GM12878 (cell line): ENCODE measurements at places on chromosomes 4 and X. TPM values are rescaled to one million over a fixed set of nuclear protein-coding genes. Genes with fewer than 3 reads are reported as not detected.
A peak's percentile ranks its signal among the peaks of the same experiment; 100 is the strongest.

Gene PPEF2
- total RNA-seq: not detected in 2 replicates

Gene MSMO1
- 63.6 and 67.6 TPM in 2 replicates for total RNA-seq

Gene ATOH1
- total RNA-seq: not detected in 2 replicates

Gene CTAG1B
- total RNA-seq: not detected in 2 replicates

Gene RNF150
- 0.03 TPM in 1 of 2 replicates, not detected in the other for total RNA-seq

Gene C4orf54
- not detected in 2 replicates for total RNA-seq

Gene MGARP
- total RNA-seq: not detected in 2 replicates

Gene ARHGAP36
- total RNA-seq: not detected in 2 replicates

Gene SORCS2
- total RNA-seq: 0.03 TPM in 1 of 2 replicates, not detected in the other

Gene GPRASP1
- 0.46 and 0.61 TPM in 2 replicates for total RNA-seq

Gene HMX1
- not detected in 2 replicates for total RNA-seq

Gene YIPF7
- not detected in 2 replicates for total RNA-seq

Gene SPINK2
- not detected in 2 replicates for total RNA-seq

Gene POF1B
- 0.64 and 1.1 TPM in 2 replicates for total RNA-seq

Gene IQCM
- total RNA-seq: not detected in 2 replicates

Gene KLF8
- total RNA-seq: 1.4 and 1.9 TPM in 2 replicates

Gene GEMIN8
- 23.4 and 24.9 TPM in 2 replicates for total RNA-seq

Gene MAGEC2
- total RNA-seq: not detected in 2 replicates

Gene AFF2
- not detected in 2 replicates for total RNA-seq

Gene SPANXA1
- not detected in 2 replicates for total RNA-seq

Gene ZCCHC12
- not detected in 2 replicates for total RNA-seq

Gene SATL1
- not detected in 2 replicates for total RNA-seq

Gene GCNA
- 1.0 and 1.3 TPM in 2 replicates for total RNA-seq

DNA sequence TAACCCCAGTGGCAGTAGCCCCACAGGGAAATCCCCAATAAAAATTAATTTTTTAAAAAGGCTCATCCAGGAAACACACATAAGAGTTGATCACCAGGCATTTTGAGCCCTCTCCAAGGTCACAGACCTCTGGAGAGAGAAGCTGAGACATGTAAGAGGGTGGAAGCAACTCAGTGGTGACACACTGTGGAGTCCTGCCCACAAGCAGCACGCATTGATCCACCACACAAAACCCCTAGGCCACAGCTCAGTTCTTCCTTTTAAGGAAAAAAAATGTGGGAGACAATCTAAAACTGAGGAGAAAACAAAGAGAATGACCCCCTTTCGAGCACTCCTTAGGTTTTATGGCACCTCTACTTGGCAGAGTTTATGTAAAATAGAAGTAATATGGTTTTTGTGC is 71.7 kb upstream of the S100G start:
- no peak for DNase-seq

GRCh38 chr4:163697121-163697520 is 202.6 kb downstream of the TMA16 start:
- DNase-seq: no peak

GRCh38 chr4:141845901-141846300 is 209.5 kb downstream of the IL15 start:
- DNase-seq: no peak

GRCh38 chr4:4486969-4487368 is 54.9 kb downstream of the STX18 start:
- no peak for DNase-seq

GRCh38 chr4:186169945-186170802 is 21.2 kb upstream of the CYP4V2 start:
- no peak for DNase-seq

- no peak for DNase-seq
These were observed 70.9 kb upstream of the FBXW7 start for GRCh38 chr4:152606753-152607152.

DNA sequence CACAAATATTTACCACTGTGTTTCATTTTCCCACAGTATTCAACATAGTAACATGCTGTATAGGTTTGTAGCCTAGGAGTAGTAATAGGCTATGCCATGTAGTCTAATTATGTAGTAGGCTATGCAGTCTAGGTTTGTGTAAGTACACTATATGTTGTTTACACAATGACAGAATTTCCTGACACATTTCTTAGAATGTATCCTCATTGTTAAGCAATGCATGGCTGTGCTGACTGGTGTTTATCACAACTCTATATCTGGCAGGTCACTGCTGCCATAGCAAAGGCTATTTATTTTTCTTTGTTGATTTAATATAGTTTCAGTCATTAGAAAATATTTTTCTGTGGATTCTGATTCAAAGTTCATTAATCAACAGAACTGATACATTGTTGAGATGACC is 108.3 kb upstream of the TEX13A start:
- DNase-seq: no peak

DNA sequence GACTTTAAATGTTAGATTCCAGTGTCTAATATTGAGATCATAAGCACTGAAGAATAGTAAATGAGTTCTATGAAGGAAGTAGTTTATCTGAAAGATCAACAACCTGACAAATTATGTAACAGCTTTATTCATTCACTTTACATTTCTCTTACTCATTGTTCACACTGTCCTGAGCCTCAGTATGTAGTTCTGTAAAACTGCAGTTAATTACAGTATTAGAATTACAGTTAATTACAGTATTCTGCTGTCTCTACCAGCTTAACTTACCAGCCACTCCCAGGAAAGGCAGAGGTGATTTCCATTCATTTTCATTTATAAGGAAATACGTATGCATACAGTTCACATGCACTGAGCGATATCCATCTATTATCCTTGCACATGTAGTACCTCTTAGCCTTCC is 32.7 kb downstream of the NFKB1 start:
- no peak for DNase-seq

DNA sequence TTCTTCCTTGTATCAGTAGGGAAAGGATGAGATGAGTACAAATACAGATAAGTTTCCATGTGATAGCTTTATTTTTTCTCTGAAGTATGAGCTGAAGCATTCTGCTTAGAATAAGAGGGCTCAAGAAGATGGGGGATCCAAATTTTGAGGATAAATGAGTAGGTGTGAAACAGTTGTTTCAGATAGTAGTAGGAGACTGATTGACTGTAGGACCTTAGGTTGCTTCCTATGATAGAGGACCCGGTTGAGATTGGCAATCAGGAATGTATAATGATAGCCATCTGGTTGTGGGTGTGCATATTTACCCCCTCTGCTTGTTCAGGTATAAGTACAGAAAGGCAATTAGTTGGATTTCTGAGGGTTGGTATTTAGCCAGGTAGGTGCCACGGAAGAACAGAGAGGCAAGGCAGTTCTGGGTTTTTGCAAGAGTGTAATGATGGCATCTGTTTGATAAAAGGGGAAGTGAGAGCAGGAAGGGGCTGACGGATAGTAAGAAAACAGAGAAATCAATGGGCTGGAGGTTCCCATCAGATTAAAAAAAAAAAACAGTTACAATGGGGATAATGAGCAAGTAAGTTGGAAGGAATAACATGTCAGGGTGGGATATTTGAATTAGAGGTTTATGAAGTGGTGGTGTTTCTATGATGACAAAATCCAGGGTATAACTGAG is 13.7 kb downstream of the OCRL start:
- DNase-seq: peak; percentile 27

DNA sequence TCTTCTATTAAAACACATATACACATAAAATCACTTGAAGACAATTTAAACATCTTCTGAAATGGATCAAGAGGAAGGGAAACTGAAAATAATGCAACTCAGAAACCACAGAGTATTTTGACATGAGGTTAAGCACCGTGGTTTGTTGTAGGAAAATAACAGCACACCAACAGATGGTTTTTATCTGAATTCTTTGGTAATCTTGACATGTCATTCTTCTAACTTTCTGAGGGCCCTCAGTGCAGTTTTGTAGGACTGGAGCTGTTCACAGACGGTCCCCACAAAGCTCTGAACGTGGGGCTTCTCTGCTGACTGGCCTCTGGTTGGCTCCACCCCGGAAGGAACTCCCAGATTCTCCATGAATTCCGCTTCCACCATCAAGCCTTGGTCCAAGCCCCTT is 16.0 kb upstream of the TLR8 start:
- peak; percentile 87 for DNase-seq

- no peak for DNase-seq
These were observed 99.5 kb downstream of the ZNF827 start for GRCh38 chr4:145839151-145839550.

DNA sequence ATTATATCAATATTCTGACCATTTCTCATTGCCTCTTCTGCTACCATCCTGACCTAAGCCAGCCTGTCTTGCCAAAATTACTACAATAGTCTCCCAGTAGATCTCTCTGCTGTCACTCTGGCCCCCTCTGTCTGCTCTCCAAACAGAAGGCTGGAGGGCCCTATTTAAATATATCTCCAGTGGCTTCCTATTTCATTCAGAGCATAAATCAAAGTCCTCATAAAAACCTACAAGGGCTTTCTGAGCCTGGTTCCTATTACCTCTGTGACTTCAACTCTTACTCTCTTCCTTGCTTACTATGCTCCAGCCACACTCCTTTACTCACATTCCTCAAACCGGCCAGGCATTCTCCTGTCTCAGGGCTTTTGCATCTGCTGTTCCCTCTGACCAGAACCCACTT is 19.0 kb downstream of the IGSF1 start:
- DNase-seq: no peak

DNA sequence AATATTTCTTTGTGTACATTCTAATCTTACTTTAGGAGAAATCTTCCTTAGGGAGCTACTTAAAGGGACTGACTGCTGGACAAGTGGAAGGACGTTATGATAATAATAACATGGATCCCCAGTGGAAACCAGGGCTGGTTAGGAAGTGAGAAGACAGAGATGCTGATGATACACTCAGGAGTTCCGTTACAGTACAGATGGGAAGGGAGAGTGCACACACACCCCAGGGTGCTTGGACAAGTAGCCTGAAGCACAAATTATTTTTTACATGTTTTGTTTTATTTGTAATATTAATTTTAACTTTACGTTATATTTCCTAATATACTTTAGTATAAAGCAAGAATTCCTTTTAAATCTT is 84.1 kb downstream of the BMPR1B start:
- DNase-seq: no peak

- DNase-seq: no peak
These were observed 15.0 kb upstream of the MTNR1A start for GRCh38 chr4:186570193-186570996.

DNA sequence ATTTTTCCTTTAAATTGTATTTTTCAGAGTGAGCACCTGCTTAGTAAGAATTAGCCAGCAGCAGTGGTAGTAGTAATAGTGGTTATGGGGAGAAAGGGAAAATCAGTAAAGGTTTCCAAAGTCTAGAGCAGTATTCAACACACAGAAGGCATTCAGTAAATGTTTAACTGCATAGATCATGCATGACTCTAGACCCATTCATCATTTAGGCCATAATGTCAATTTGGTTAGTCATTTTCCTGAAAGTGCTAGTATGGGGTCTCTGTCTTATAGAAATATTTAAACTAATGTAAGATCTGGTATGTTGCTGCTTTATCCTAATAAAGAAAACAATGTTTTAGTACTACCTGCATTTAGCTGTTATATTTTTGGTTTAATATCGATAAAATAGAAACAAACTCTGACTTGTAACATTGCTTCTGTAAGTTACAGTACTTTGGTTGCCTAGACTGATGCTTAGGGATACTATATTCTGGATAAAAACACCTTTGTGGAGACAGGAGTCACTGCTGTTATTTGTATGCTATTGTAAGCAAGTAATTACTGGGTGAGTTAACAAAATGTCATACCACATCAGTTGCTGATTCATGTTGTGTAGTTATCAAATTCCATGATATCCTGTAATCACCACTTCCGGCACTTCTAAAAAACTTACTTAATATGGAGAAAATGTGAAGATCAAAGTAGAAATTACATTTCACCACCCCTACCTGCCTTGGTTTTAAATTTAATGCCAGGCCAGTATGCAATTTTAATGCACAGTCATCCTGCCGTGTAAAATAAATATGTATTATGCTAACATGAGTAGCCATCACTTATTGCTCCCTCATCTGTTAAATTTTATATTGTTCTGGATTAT is 115.8 kb upstream of the BMPR1B start:
- DNase-seq: no peak

DNA sequence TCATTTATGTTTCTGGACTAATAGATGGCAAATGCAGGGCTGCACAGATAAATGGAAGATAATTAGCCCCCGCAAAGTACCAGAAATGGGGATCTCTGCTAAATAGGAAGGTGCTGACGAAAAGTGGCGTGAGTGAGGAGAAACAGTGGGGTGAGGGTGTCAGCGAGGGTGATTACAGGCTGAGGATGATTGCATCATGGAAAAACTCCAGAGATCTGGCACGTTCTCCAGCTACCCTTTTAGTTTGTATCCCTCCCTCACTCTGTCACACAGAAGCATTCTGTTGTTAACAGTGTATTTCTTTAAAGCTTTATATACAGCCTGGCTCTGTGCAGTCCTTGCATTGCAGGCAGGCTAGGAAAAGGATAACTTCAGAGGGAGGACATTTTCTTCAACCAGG is 309.6 kb upstream of the DDX53 start:
- no peak for DNase-seq

GRCh38 chr4:54256491-54257486 is 27.7 kb downstream of the PDGFRA start:
- no peak for DNase-seq

DNA sequence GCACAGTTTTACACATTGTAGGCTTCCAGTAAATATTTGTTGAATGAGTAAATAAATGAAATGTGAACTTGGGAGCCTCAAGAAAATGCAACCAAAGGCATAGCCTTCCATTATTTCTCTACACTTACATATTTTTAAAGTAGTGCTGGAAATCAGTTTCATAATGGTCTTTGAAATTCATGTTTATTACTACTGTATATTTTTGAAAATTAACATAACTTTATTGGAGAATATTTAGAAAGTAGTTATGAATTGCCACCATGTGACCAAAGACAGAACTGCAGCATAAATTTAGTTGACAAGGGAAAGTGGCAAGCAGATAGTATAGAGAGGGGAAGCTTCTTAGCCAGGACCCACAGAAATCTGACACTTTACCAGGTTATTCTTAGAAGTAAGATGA is 6.4 kb downstream of the TCEAL8 start:
- no peak for DNase-seq

DNA sequence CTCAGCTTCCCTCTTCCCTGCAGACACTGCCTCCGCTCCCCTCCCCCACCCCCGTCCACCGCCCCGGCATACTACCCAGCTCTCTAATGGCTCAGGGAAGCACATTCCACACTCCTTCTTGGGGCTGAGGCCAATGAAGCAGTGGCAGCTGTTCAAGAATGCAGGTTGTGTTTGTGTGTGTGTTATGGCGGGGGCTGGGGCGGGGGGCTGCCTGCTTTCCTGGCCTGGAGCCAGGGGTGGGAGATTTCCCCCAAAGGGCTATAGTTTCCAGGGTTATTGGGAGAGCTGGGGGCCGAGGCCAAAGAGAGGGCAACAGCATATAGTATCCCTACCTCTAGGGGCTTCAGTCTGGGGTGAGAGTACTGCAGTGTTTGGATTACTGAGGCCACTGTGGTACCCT is 149.4 kb downstream of the EFNB1 start:
- no peak for DNase-seq

DNA sequence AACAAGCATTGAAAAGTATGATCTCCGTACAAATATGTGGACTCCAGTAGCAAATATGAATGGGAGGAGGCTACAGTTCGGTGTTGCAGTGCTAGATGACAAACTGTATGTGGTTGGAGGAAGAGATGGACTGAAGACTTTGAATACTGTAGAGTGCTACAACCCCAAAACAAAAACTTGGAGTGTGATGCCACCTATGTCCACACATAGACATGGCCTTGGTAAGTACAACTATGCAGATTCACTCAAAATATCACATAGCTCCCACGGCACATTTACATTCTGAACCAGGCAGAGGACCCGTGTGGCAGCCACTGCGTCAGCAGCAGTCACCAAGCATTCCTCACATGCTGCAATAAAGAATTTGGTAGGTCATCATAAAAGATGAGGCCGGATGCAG is 41.3 kb downstream of the KLHL5 start:
- DNase-seq: no peak

GRCh38 chr4:3250956-3251690 is 2.2 kb downstream of the MSANTD1 start:
- no peak for DNase-seq
